ENCODE measurements at places on chromosomes 4 and X.
A peak's percentile ranks its signal among the peaks of the same experiment; 100 is the strongest.

- no peak for DNase-seq
Measured at GRCh38 chrX:16836371-16836770, 33.8 kb downstream of the RBBP7 start.

GRCh38 chrX:97102938-97103337 is 219.2 kb downstream of the RPA4 start:
- no peak for DNase-seq

DNA sequence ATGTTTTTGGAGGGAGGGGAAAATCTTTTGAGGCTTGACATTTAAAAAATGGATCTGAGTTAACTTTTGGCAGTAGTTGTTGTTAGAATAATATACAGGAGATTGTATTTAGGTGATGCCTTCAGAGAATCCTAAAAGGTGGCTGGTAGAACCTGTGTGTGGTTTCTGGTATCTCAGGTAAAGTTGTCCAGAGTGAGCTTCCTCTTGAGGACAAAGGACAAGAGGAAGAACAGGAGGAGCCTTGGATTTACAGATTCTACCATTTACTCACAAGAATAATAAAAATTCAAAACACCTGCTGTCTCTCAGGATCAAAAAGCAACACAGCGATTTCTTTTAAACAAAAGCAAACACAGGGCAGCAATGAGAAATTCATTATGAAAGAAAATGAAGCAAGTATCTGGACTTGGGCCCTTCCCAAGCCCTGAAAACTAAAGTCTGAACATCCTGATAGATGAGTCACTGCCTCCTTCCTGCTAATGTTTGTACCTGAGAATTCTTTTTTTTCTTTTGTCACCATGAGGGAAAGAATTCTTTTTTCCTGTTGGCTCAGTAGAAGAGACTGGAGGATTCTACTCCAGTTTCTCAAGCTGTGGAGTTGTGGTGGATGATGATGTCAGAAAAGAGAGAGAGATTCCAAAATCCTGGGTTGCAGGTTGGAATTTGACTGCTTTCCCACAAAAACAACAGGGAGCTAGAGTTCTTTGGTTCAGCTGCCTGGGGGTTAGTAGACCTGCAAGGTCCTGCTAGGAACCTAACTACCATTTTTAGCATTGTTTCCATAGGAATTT is 31.5 kb upstream of the RAPGEF2 start:
- DNase-seq, result no peak

- DNase-seq, result no peak
Measured at GRCh38 chr4:18578307-18578706, 556.8 kb upstream of the LCORL start.

GRCh38 chr4:25943312-25943711 is 29.3 kb downstream of the SMIM20 start:
- no peak for DNase-seq

DNA sequence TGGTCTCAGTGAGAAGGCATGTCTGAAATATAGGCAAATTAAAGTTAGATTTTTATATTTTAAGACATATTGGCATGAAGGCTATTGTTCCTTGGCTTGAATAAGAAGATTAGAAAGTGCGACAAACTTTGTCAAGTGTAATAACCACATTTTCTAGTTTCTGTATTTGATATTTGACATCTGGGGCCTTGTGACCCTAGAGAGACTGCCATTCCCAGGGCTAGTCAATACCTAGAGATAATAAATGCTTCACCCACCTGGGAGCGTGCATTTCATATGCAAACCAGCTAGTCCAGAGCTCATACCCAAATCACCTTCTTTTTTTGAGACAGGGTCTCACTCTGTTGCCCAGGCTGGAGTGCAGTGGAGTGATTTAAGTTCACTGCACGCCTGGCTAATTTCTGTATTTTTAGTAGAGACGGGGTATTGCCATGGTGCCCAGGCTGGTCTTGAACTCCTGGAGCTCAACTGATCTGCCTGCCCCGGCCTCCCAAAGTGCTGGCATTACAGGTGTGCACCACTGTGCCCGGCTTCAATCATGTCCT is 62.6 kb downstream of the COQ2 start:
- no peak for DNase-seq

DNA sequence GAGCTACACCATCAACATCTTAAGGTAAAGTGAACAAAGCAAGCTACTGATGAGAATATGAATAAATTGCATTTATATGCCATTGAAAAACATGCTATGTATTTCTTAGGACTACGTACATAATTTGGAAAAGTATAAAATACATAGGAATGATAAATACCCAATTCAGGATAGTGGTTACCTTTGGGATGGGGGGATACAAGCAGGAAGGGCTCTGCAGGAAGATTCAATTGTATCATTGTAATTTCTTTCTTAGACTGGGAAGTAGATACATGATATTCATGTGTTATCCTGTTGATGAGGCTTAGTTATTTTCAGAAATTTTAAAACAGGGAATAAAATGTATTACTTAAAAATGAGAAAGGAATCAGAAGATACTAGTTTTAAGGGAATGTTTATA is 43.4 kb downstream of the TRAPPC11 start:
- DNase-seq, result no peak

DNA sequence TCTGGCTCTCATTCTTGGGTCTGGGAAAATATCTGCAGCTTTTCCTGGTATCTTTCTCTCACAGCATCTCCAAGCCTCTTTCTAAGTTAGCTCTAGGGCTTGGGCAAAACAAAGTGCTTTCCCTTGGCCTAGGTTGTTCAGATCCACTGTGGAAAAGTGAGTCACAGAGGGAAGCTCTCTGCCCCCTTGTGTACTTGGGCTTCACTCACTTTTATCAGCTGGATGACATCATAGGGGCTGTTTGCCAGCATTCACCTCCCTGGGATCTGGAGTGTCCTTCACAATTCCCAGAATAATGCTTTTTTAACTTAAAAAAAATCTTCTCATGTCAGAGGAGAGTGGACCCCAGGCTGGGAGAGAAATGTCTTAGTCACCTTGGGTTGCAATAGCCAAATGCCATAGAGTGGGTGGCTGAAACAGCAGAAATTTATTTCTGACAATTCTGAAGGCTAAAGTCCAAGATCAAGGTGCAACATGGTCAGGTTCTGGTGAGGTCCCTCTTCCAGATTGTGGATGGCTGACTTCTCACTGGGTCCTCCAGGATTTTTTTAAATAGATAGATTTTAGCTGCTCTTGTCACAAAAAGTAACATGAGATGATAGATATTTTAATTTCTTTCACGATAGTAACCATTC is 247.8 kb downstream of the SH2D1A start:
- no peak for DNase-seq

DNA sequence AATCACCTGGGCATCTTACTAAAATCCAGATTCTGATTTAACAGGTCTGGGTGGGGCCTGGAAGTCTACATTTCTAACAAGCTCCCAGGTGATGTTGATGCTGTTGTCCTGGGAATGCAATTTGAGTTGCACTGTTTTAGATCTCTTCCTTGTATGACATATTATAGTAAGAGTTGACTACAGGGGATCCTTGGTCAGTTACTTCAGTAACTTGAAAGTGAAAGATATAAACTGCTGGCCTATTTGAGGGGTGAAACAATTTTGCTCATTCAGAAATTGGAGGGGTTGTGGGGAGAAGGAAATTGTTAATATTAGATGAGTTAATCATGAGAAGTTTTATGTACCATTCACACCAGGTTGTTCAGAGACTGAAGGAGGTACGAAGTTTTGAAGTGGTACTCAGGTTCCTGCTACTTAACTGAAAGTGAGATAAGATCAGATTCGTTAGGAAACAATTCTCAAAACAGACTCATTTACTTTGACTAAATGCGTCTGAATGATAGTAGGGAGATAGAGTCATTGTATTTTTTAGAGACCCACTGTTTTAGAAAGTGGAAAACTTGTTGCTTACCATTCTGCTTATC is 12.5 kb downstream of the SH2D1A start:
- no peak for DNase-seq

DNA sequence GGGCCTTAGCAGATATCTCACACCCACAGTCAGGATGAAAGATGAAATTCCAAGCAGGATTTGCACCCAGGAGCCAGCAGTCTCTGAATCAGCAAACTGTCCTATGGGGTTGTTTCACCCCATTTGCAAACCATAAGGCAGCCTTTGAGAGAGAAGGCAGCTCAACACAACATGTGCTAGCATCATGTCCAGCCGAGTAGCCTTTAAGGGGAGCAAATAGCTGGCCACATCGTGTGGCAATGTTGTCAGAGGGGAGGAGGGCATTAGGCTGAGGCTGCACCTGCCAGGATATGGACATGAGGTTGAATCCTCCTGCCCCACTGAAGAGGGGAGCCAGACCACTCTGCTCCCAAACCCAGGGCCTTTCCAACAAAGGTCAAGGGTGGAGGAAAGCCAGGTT is 20.6 kb upstream of the PJA1 start:
- no peak for DNase-seq

DNA sequence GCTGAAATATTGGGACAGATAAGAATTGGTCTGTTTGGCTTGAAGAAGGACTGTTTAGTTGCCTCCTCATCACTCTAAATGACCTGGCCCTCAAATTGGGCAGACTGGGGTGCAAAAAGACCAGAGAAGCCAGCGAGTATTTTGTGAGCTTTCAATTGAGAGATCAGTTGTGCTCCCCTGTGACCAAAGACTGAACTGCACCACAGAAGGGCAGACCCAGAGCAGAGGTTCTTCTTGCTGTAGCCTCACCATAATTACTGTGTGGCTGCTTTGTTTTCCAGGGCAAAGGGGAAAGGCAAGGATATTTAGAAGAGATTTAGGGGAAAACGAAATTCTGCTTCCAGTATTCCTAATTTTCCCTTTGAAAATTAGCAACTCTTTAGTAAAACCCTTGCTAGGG is 104.0 kb upstream of the MBNL3 start:
- DNase-seq, result no peak

- DNase-seq, result no peak
Measured at GRCh38 chrX:15128861-15129260, 141.0 kb downstream of the ASB9 start.

DNA sequence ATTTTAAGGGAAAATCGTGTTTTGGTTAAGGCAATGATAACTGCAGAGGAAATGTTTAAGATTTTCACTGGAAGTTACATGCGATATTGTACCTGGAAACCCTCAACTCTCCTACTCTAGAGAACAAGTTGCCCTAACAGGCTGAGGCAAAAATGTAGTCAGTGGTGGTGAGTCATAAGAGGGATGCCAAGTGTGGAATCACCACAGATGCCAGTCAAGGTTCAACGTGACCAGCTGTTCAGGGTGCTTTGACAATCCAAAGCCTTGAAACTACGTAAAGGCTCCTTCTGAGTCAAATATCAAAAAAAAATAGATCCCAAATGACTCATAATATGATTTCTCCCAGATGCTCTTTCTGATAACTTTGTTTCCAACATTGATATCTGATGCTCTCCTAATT is 77.9 kb upstream of the AFF2 start:
- DNase-seq, result no peak

DNA sequence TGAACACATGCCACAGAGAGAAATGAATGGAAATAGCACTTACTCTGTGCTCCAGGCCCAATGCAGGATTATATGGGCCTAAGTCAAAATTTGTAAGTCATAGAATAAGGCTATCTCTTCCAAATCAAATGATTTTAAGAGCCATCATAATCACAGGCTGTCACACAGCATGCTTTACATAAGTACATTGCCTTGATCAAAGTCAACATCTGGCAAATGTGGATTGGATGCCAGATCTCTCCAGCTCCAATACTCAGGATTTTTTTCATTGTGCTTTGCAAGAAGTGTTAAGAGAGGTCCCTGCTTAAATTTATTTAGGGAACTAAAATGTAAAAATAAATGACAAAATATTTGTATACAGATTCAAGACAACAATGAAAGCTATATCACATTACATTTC is 299.9 kb downstream of the PRDM5 start:
- DNase-seq, result no peak

DNA sequence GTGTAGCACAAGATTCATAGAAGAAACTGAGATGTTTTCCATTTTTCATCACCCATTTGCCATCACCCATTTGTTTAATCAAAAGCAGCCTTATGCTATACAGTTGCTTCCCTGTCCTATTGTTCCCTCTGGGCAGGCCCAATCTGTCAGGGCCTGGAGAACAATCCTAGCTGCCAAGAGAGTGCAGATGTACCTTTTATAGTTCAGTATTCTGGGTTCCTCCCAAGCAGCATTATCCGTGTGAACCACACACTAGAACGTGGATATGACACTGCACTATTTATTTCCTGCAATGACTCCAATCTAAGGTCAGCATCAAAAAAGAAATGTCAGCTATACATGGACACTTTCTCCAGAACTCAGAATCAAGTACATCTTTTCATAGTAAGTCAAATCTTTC is 269.0 kb downstream of the ADGRA3 start:
- DNase-seq, result no peak

DNA sequence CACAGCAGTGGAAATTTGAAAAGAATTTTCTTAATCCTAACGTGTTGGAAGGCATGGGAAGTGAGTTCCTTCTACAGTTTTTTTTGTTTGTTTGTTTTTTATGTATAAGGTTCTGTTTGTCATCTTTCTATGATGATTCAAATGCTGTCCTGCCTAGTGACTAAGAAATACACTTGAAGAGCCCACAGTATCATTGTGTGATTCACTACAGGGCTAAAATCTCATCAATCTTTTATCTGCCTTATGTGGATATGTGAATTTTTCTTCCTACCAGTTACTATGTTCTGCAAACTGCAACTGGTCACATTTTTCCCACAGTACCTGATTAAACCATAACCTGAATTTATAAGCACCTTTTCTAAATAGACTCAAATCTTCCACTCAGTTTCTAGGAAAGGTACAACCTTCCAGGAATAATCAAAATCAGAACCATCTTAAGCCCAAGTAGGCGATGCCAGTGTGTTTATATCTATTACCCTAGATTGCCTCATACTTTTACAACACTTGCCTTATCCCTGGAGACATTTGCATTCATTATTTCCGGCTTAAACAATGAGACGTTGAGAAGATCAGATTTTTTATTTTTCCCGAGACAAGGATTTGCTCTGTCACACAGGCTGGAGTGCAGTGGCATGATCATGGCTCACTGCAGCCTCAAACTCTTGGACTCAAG is 214.6 kb upstream of the GALNT7 start:
- no peak for DNase-seq

DNA sequence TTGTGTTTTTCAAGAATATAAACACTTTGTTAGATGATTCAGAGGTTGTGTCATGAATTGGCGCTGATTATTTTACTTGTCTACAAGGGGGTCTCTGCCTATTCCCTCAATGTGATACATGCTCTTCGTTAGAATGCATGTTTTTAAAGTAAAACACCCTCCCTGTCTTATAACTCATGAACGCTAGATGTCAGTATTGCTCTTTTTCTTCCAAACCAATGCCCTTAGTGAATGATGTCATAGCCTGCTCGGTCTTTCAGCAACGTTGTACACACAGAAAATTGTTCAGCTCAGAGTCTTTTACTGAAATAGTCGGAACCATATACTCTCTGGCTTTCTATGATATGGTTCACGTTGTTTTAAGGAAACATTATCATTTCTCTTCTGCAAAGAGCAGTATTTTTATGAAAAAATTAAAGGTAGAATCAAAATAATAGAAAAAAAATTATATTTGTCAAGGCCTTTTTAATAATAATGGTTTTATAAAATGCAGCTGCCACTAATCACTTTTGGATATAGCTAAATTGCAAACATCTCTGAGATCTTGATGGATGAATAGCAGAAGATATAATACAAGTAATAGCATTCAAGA is 292.9 kb downstream of the TLL1 start:
- peak; percentile 74 for DNase-seq
